ENCODE measurements at places on chromosomes 2 and 18.

DNA sequence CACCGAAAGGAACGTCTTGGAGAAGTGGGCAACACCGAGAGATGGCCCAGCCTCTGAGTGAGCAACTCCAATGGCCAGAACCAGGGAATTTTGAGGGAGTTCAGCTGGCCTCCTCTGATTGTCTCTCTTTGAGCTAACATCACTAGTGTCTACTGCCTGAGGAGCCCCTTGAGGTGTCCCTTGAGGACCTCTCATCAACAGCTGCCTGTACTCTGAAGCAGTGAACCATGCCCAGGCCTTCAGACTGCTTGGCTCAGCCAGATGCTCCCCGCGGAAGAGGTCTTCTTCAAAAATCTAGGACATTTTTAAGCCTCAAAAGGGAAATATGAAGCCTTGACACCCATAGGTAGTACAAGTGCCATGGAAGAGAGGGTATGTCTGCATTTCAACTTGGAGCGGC is 430.4 kb downstream of the TXNL1 start:
- DNase-seq, result no peak

GRCh38 chr2:112783187-112783714 is 1.0 kb downstream of the IL1A start:
- DNase-seq, result no peak

GRCh38 chr2:120005834-120006521 is 6.9 kb upstream of the EPB41L5 start:
- no peak for DNase-seq

DNA sequence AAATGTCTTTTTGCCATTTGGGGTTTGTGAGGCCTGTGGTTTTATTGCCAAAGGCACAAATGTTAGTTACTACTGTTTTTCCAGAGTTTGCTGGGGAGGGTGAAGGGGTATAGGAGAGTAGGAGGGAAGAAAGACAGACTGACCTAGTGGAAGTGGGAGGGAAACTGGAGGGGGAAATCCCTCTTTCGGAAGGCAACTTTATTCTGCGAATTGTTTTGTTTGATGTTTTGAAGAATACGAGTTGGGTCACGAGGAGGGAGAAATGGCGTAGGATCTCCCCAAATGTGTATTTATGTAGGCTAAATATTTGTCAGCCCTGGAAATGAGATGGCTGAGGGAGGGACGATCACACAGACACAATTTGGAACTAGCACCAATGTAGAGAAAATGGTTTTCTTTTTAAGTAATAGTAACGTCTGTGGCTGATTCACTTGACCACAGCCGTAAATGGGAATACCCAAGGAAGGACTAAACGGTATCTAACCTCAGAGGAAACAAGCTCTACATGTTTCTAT is 172.3 kb downstream of the ICOS start:
- DNase-seq, result peak; percentile 17

DNA sequence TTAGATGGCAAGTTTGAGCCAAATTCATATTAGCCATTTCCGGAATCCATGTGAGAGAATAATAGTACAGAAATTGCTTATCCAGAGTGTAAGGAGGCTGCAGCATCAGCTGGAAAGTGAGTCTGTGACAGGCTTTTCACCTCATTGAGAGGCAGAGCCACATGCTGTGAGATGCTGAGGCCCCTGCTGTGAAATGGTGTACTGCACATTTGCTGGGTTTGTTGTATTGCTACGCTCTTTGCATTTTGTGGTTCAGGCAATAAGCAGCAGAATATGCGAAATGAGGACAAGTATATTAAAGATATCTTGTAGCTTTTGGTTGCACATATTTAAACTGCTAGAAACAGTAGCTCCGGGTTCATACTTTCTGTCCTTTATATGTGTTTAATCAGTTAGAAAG is 37.0 kb downstream of the NABP1 start:
- no peak for DNase-seq

GRCh38 chr2:221120643-221121042 is 451.5 kb downstream of the EPHA4 start:
- DNase-seq, result no peak

GRCh38 chr2:166057370-166058164 is 70.3 kb downstream of the SCN1A start:
- no peak for DNase-seq

- no peak for DNase-seq
These were observed 31.4 kb downstream of the MYL12B start for GRCh38 chr18:3293196-3293951.

DNA sequence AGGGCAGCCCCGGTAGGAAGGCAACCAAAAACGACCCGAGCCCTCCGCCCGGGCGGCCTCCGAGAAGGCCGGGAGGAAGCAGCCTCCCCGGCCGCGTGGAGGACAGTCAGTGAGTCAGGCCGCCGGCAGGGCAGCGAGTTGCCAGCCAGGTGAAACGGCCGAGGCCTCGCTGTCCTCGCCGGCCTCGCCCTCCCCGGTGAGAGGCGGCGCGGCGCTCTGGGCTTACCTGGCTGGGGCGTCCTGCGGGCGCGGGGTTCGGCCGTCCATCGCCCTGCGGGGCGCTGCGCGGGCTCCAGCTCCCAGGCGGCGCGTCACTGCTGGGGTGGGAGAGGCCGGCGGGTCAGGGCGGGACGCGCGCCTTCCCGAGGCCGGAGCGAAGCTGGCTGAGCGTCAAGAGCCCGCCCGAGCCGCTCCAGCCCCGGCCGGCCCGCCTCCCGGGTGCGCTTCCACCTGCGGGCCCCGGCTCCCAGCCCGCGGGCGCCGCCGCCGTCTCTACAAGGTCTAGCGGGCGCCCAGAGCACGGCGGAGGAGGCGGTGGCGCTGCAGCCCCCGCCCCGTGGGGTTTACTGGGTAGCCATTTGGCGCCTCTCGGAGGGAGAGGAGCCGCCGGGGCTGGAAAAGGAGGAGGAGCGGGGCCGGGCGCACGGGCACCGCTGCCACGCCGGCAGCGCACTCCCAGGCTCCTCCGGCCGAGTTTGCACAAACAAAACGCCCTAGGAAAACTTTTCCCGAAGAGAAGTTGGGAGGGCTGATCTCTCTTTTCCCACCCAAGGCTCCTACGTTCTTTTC is 499 bp downstream of the COBLL1 start:
- no peak for DNase-seq

DNA sequence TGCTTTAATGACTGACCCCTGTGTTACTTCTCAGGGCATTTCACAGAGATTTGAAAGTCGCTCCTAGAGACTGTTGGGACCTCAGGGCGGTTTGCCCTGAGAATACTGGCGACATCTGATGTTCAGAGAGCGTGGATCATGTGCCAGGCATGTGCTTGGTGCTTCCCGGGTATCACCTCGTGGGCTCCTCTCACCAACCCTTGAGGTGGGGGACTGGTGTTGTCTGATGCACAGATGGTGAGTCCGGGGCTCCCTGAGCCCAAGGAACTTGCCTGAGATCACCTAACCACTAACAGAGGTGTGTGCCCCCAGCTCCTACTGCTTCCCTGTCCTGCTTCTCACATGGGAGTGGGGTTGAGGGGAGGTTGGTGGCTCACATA is 16.2 kb downstream of the ATOH8 start:
- DNase-seq, result no peak

DNA sequence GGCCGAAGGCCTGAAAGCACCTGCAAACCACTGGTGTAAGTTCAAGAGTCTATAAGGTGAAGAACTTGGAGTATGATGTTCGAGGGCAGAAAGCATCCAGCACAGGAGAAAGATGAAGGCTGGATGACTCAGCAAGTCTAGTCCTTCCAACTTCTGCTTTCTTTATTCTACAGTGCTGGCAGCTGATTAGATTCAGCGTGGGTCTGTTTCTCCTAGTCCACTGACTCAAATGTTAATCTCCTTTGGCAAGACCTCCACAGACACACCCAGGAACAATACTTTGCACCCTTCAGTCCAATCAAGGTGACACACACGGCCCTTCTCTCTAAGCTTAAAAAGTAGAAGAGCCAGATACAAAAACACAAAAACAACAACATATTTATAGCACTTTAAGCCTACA is 43.4 kb downstream of the NMS start:
- DNase-seq, result no peak
